ENCODE measurements at places on chromosomes 12 and 14.

DNA sequence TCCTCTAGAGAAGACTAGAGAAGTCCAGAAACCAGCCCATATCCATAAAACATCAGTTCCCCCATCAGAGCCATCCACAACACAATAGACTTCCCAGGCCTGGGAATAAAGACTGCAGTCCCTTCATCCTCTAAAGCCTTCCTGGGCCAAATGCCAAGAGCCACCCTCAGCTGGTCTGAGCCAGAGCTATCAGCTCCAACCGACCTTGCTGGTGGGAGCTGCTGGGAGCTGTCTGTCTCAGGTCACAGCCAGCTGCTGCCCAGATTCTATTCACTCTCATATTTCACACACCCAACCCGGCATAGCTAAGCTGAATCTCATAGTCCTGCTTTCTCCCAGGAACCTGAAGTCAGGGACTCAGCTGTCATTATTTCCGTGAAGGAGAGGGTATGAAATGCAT, 10.9 kb upstream of the TFCP2 start:
- no peak for DNase-seq

- no peak for DNase-seq
These were observed 29.4 kb upstream of the RTRAF start for GRCh38 chr14:51959928-51960327.

DNA sequence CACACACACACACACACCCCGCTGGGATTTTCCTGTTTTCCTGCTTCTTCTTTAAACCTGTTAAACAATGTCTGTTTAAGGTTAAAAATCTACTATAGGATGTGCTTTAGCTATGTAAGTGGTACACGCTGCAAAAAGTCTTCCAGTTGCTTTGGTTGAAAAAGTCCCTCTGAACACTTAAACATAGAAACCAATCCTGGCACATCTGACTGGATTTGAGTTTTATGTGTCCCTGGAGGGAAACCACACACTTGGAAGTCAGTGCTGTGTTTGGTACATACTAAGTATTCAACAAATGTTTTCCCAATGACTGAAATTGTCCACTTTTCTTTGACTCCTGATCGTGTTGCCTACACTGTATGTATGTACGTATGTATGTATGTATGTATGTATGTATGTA, 22.0 kb downstream of the CFL2 start:
- no peak for DNase-seq

GRCh38 chr12:100666588-100666987, 93.1 kb downstream of the GAS2L3 start:
- no peak for DNase-seq

DNA sequence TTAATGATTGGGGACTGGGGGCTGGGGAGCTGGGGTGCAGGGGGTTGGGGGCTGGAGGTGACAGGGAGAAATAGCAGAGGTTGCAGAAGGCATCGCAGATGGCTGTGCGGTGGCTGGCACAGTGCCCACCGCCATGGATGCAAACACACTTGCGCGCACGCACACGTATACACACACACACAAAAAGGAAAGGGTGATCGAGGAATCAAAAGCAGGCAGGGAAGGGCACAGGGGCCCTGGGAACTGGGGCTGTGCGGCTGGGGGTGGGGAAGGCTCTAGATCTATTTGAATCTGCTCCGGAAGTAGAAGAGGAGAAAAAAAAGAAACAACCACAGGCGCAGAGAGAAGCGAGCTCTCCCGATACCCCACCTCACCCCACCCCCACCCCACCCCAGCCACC, 39.4 kb downstream of the ZFHX2 start:
- no peak for DNase-seq

DNA sequence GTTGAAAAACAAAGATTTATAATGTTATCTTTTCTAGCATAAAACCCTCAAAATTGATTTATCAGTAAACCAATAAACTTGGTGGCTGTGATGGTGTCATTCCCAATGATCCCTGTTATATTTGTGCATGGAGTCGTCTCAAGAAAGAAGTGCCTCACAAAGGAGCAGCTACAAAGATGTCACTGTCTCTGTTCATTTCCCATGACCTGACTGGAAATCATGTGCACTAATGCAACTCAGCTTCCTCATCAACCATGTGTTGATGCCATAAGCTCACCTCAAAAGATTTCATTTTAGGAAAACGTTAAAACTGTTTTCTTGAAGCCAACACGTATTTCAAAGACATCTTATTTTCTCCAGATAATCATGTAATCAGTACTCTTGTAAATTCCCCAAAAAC, 28.8 kb downstream of the CLEC1A start:
- no peak for DNase-seq

DNA sequence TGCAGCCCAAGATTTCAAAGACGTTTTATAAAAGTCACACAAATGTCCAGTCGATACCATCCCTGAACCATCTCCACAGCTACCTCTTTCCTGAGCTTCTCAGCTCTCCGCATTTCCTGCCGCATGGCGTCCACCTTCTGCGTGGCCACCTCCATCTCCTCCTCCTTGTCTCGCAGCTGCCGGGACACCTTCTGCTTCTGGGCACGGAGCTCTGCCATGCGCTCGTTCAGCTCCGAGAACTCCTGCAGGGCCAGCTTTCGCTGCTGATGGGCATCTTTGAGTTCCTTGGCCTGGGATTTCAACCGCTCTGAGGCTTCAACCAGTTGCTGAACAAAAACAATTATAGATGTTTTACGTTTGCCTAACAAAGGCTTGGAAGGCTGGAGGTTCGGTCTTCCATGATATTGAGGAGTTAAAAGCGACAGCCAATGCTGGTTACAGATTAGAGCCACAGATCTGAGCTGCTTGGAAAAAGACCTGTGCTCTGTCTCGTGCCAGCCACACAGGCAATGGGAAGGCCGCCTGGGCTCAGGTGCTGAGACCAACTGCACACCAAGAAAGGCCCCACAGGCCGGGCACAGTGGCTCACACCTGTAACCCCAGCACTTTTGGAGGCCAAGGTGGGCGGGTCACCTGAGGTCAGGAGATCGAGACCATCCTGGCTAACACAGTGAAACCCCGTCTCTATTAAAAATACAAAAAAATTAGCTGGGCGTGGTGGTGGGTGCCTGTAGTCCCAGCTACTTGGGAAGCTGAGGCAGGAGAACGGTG, 49.6 kb downstream of the AMN start:
- DNase-seq, result no peak

- no peak for DNase-seq
These were observed 163.0 kb downstream of the BRMS1L start for GRCh38 chr14:35988972-35989690.

DNA sequence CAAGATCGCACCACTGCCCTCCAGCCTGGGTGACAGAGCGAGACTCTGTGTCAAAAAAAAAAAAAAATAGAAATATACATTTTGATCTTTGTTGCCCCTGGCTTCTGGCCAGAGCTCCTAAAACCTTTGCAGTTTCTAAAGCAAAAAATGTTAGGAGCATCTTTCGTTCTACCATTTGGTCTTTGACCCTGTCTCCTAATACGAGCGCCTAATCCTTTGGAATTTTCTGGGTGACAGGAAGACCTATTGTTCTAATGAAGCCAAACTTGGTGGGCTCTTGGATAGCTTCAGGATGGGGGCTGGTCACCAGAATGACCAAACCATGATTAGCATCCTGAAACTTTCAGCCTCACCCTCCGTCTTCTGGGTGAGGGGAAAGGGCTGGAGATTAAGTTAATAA, 32.3 kb upstream of the CLIP1 start:
- no peak for DNase-seq

GRCh38 chr12:93664573-93665138, 12.5 kb upstream of the CRADD start:
- DNase-seq, result no peak
